GM18507 (cell line): ENCODE measurements at places on chromosomes 1 and 21.

DNA sequence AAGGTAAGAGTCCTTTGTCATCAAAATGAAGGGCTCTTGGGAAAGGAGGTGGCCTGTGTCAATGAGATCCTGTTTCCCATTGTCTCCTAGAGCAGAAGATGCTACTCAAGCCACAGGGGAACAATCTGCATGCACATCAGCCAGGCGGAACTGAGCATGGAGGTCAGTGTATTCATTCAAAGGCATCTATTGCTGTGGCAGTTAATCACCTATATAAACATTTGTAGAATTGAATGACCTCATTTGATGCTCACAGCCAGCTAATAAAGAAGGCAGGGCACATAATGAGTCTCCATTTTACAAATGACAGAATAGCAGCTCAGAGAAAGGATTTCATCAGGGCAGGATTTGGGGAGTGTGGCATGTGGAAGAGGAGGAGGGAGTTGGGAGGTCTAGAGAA lies 5.7 kb upstream of the FYB2 start:
- no peak for DNase-seq

GRCh38 chr1:46168477-46168876 lies 6.4 kb upstream of the TSPAN1 start:
- no peak for DNase-seq

DNA sequence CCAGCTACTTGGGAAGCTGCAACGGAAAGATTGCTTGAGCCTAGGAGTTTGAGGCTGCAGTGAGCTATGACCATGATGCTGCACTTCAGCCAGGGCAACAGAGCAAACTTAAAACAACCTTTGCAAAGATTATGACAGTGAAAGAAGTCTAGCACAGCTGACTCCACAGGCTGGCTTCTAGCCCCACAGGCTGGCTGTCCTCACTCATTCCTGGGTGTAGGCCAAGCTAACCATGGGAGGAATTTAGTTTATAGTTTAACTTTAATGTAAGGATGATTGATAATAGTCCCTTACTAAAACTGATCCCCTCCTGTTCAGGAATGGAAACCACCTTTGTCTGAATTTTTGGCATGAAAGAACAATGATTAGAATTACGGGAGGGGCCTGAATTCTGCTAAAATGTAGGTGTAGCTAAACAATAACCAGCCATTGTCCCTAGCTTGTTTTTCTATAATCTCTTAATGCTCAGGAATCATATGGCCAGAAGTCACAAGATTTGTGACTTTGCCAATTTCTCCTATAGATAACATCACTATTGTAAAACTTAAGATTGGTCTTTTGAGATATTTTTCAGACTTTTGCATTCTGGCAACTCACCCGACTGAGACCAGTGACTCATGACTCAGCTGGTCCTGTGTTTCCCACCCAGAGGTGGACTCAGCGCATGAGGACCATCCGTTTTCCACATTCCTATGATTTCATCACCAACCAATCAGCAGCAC lies 28.1 kb upstream of the SGIP1 start:
- DNase-seq: no peak

DNA sequence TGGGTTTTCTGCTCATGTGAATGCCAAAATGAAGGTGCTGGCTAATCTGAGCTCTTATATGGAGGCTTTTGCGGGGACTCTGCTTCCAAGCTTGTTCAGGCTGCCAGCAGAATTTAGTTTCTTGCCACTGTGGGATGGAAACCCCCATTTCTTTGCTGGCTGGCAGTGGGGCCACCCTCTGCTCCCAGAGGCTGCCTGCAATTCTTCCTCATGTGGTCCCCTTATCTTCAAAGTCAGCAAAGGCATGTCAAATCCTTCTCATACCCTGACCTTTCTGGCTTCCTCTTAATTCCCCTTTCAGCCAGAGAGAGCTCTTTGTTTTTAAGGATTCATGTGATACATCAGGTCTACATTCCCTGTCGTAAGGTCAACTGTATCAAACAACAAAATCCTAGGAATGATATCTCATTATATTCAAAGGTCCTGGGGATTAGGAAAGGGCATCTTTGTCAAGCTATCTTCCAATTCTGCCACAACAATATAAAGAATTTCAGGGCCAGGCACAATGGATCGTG lies 5.2 kb upstream of the GPR161 start:
- DNase-seq: no peak

GRCh38 chr1:68320349-68320748 lies 88.0 kb upstream of the WLS start:
- DNase-seq: no peak

- no peak for DNase-seq
Observed at GRCh38 chr1:11817192-11817591, 11.2 kb downstream of the CLCN6 start.

DNA sequence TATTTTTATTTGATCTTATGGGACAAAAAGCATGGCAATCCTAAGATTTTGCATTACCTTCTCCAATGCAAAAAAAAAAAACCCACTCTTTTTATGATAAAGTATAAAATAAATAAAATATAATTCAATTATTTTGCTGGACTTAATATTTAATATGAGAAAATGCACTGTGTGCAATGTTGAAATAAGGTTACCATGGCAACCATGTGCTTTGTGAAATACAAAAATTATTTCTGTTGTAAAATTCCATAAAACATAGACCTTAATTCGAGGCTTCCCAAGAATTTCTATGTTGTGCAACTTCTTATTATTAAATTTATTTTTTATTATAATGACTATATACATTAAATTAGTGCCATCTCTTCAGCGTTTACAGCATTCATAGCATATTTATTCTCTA lies 989.5 kb downstream of the MRPL39 start:
- DNase-seq: no peak

DNA sequence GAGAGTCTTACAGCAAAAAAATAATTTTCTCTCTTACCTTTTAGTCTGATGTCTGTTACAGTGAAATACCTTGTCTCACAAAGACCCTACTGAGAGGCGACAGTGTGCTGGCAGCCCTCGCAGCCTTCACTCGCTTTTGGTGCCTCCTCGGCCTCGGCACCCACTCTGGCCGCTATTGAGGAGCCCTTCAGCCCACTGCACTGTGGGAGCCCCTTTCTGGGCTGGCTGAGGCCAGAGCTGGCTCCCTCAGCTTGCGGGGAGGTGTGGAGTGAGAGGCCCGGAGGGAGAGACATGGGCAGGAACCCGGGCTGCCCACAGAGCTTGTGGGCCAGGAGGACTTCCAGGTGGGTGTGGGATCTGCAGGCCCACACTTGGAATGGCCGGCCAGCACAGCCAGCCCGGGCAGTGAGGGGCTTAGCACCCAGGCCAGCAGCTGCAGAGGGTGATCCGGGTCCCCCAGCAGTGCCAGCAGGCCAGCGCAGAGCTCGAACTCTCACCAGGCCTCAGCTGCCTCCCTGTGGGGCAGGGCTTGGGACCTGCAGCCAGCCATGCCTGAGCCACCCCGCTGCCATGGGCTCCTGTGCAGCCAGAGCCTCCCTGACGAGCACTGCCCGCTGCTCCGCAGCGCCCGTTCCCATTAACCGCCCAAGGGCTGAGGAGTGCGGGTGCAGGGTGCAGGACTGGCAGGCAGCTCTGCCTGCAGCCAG lies 10.8 kb upstream of the CFHR1 start:
- no peak for DNase-seq

- no peak for DNase-seq
Observed at GRCh38 chr21:36247316-36248010, 72.5 kb upstream of the MORC3 start.

DNA sequence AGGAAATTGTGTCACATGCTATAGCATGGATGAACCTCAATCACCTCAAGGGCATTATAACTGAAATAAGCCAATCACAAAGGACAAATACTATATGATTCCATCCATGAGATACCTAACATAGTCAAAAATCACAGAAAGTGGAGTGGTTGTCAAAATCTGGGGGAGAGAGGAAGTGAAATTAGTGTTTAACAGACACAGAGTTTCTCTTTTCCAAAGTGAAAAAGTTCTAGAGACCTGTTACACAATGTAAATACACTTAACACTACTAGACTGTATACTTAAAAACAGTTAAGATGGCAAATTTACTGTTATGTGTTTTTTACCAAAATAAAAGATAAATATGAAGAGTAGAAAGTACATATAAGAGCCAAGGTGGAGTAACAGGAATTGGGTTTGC lies 31.8 kb downstream of the ZNF644 start:
- DNase-seq: no peak

DNA sequence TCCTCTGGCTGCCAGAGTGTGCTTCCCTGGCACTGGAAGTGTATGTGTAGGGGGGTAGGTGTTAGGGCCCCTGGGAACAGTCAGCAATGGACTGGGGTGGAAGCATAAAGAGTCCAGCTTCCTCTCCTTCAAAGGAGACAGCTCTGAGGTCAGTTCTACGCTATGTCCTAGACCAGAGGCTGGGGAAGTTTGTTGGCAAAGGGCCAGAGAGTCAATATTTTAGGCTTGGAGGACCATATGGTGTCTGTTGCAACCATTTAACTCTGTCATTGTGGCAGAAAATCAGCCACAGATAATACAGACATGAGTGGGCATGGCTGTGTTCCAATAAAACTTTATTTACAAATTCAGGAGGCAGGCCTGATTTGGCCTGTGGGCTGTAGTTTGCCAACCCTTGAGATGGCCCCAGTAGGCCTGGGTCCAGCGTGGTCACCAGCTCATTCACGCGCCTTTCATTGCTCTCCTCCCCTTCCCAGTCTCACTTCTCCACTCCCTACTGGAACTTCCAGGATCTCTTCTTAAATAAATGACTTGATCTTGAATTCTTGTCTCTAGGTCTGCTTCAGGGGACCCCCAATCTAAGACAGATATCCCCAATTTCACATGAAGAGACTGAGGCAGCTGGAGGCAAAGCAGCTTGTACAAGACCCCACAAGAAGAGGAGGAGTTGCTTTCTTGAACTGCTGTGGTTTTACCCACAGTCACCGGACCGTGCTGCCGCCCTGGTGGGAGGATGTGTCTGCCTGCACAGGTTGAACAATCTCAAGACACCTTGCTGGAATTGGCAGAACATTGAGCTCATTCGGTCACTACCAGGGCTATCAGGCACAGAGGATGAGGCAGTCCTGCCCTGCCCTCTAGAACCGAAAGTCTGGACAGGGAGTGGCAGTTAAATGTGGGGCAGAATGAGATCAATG lies 162.4 kb upstream of the POU3F1 start:
- DNase-seq: peak; percentile 14

DNA sequence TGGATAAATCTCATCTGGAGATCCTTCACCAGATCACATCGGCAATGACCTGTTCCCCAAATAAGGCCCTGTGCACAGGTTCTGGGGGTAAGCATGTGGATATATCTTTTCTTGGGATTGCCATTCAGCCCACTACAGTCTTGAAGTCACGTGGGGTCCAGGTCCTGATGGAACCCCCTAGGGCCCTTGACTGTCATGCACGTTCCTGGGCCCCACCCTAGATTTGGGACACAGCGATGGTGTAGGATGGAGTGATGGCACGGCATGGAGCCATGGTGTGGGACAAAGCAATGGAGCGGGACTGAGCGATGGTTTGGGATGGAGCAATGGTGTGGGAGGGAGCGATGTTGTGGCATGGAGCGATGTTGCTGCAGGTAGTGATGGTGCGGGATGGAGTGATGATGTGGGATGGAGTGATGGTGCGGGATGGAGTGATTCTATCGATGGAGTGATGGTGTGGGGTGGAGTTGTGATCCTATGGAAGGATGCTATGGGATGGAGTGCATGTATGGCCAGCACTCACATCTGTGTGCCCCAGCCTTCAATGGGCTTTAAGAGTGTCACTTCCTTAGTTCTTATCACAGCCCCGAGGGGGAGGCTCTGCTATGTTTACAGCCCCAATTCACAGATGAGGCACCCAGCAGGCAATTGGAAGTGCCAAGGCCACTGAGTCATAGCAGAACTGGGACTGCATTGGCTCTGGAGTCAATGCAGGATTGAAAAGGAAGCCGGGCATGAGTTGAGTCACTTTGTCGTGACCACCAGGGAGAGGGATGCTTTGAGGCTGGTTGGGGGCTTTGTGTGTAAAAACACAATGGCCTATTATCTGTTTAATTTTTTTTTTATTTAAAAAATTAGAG lies 97.0 kb upstream of the C1orf174 start:
- DNase-seq: no peak

GRCh38 chr21:33901412-33902288 lies 14.0 kb downstream of the ATP5PO start:
- DNase-seq: no peak

GRCh38 chr1:55575571-55576279 lies 360.6 kb upstream of the USP24 start:
- DNase-seq: no peak

DNA sequence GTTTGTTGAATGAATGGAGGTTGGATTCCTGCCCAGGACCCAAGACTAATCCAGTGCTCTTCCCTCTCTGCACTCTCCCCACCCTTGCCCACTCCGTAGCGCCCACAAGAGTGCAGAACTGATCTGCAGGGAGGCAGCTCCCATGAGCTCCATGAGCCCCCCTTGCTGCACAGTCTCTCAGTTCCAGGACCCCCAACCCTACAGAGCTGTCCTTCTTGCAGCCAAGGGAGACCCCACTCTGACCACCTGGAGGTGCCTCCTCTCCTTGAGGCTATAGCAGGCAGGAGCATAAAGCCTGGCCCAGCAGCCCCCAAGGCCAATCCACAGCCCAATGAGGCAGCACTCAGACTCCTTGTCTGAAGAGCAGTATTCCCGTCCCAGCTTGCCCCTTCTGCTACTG lies 209.2 kb upstream of the ZC3H12A start:
- no peak for DNase-seq

- no peak for DNase-seq
Observed at GRCh38 chr1:11767922-11768704, 6.1 kb downstream of the C1orf167 start.

DNA sequence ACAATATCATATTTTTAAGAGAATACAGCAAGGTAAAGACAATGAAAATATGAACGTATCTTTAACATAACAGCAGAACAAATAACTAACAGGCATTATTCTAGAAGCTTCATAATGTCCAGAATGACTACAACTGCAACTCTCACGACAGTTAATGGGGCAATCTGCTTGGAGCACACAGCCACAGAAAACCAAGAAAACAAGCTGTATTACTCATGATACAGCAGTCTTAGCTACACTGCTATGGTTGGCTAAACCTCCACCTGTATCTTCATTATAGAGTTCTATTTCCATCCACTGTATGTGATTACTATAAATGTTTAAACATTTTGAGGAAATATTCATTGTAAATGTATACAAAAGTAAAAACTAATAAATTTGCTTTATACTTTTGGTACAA lies 139.9 kb downstream of the DPYD start:
- no peak for DNase-seq
